ENCODE measurements at places on chromosomes 7 and 10.

GRCh38 chr10:76205361-76205760 lies 773.9 kb downstream of the LRMDA start:
- H3K36me3 ChIP-seq, result no peaks in the 10 kb centered on the region
- no peaks in the 10 kb centered on the region for H3K4me1 ChIP-seq
- no peaks in the 10 kb centered on the region for H3K27me3 ChIP-seq

GRCh38 chr10:92575961-92576360 lies 2.1 kb upstream of the IDE start:
- DNase-seq, result no peak
- H3K27me3 ChIP-seq, result peaks cover under 1% of the 10 kb centered on the region
- H3K27ac ChIP-seq, result no peak overlapping the region
- no peak overlapping the region for H3K4me3 ChIP-seq
- H3K36me3 ChIP-seq, result peaks cover 3% of the 10 kb centered on the region

DNA sequence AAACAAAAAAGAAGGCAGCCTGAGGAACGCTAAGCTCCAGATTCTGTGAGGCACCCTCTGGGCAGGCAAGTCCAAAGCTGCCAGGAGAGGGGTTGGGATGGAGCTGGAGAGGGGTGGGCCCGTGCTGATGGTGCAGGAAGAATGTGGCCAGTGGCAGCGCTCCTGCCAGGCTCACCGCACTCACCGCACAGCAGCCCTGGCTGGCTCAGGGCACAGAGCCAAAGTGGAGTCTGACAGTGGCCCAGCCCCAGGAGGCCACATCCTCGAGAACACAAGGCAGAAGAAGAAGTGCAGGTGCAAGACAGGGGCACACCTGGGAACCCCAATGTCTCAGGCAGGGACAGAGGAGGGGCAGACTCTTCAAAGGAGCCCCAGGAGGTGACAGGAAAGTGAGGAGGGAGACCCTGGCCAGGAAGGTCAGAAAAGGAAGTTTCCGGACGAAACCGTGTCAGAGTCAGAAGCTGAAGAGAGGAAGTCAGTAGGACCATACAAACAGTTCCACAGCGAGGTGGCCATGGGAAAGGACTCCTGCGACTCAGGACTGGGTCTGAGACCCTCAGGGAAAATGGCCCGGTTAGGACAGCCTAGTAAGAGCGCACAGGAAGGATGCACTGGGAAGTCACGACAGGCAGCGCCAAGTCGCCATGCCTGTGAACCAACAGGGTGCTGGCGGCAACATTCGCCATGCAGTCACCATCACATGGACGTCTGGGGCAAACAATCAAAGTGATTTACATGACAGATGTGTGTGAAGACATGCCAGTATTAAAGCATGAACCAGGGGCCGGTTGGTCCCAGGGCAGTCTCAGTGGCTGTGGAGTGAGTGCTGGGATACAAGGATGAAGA lies 54.4 kb downstream of the COBL start:
- H3K36me3 ChIP-seq, result no peaks in the 10 kb centered on the region
- H3K27me3 ChIP-seq, result peaks cover 2% of the 10 kb centered on the region
- no peak for DNase-seq
- H3K4me1 ChIP-seq, result no peaks in the 10 kb centered on the region
- H3K4me3 ChIP-seq, result no peak overlapping the region
- no peak overlapping the region for H3K27ac ChIP-seq

GRCh38 chr7:82131215-82131614 lies 312.4 kb downstream of the CACNA2D1 start:
- no peak overlapping the region for H3K4me3 ChIP-seq
- H3K4me1 ChIP-seq, result no peaks in the 10 kb centered on the region
- DNase-seq, result no peak
- no peaks in the 10 kb centered on the region for H3K36me3 ChIP-seq
- H3K27ac ChIP-seq, result no peak overlapping the region

DNA sequence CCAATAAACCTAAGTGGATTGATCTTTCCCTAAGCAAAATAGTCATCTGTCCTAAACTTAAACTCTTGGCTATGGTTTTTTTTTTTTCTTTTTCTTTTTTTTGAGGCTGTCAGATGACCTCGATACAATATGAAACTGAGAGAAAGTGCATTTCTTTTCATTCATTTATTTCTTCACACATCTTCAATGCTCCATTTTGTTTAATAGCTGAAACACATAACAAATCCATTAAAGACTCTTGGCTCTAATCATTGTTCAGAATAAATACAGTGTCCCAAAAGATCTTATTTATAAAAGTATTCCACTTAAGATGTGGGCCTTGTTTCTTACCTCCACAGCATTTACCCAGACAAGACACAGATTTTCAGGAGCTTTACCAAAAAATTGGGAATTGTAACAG lies 195.5 kb downstream of the TRIL start:
- H3K27me3 ChIP-seq, result no peaks in the 10 kb centered on the region
- DNase-seq, result no peak
- no peak overlapping the region for H3K27ac ChIP-seq
- H3K36me3 ChIP-seq, result no peaks in the 10 kb centered on the region
- H3K4me1 ChIP-seq, result no peaks in the 10 kb centered on the region

DNA sequence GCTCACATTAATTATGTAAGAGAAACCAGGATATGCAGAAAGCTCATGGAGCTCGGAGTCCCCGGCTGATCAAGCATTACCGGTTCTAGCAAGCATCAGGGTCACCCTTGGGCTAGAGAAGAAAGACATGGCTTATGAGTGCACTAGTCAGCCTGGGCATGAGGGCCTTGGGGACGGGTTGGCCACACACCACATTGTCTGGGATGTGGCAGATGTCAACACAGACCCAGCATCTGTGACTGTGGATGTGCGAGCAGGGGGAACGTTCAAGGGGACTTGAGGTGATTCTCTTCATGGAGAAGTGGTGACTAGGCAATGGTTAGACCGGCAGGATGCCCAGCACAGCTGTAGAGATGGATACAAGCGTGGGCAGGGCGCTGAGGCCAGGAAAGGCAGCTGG lies 13.7 kb downstream of the ZMIZ2 start:
- H3K4me1 ChIP-seq, result no peaks in the 10 kb centered on the region
- peaks cover 48% of the 10 kb centered on the region for H3K36me3 ChIP-seq
- H3K27ac ChIP-seq, result no peak overlapping the region
- H3K4me3 ChIP-seq, result no peak overlapping the region
- H3K27me3 ChIP-seq, result no peaks in the 10 kb centered on the region

GRCh38 chr10:5858811-5859210 lies 30.9 kb downstream of the ANKRD16 start:
- DNase-seq, result no peak
- H3K4me3 ChIP-seq, result no peak overlapping the region
- H3K27me3 ChIP-seq, result peaks cover 4% of the 10 kb centered on the region
- no peak overlapping the region for H3K27ac ChIP-seq
- H3K4me1 ChIP-seq, result no peaks in the 10 kb centered on the region
- no peaks in the 10 kb centered on the region for H3K36me3 ChIP-seq

- no peaks in the 10 kb centered on the region for H3K27me3 ChIP-seq
- H3K27ac ChIP-seq, result no peak overlapping the region
- H3K36me3 ChIP-seq, result no peaks in the 10 kb centered on the region
- no peak for DNase-seq
Measured at GRCh38 chr10:29446327-29446726, 157.5 kb downstream of the LYZL1 start.

All from activated CD4-positive, alpha-beta memory T cell treated with anti-CD3 and anti-CD28 coated beads, Interleukin-2, amount 10 ng/mL, durations not matched to agents 7 days and 5 days (primary cell).